Activated CD8-positive, alpha-beta memory T cell treated with anti-CD3 and anti-CD28 coated beads for 1 hour (primary cell): ENCODE measurements at places on chromosomes 2 and 18.

- no peak for DNase-seq
Measured at GRCh38 chr2:191573216-191573615, 104.7 kb upstream of the NABP1 start.

DNA sequence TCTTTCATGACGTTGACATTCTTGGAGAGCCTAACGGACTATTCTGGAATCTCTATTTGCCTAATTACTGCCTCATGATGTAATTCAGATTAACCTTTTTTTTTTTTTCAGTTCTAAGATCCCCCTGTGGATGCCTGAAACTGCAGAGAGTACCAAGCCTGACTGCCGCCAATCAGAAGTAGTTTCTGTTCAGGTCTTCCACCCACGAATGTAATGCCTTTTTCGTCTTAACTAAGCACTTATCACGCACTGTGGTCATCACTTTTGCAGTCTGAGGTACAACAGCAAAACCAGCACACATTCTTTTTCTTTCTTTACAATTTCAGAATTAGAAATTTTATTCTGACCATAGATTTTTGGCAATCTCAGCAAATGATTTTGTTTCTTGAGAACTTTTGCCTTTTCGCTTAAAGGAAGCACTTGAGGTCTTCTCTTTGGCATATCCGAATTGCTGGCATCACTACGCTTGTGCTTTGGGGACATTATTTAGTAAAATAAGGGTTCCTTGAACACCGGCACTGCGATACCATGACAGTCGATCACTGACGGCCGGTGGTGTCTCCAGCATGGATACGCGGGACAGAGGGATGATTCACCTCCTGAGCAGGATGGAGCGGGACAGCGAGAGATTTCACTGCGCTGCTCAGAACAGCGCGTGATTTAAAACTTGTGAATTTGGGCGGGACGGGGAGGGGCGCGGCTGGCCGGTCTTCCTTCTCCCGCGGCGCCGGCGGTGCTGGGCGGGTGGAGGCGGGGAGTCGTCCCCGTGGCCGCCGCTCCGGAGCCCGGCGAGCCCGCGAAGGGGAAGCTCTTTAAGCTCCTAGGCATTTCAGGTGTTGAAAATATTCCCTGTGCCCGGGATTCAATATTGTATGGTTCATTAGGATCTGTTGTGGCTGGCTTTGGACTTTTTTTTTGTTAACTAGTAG lies 32.0 kb upstream of the GPR55 start:
- DNase-seq, result no peak

- no peak for DNase-seq
Measured at GRCh38 chr2:6556755-6557154, 309.0 kb downstream of the CMPK2 start.

DNA sequence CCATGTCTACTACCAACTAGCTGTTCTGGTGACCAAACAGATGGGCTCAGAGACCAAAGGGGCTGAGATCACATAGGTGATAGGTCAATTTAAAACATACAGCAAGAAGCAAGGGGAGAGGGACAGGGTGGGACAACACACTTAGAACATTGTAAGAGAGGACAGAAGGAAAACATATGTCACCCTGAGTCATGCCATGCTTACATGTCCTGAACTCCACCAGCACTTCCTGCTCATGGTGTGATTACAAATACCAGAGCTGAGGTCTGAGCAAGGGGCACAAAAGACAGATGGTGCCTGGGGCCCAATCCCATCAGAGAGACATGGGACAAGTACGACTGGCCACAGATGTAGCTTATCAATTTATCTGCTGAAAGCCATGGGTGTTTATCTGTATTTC lies 28.7 kb upstream of the GALNT14 start:
- DNase-seq, result no peak

GRCh38 chr2:164252568-164253287 lies 368.6 kb downstream of the GRB14 start:
- DNase-seq, result no peak

- no peak for DNase-seq
Measured at GRCh38 chr2:65264821-65265670, 37.4 kb downstream of the ACTR2 start.

GRCh38 chr2:198657512-198658121 lies 800.1 kb downstream of the SATB2 start:
- no peak for DNase-seq

- DNase-seq, result no peak
Measured at GRCh38 chr2:79874015-79874414, 361.2 kb downstream of the CTNNA2 start.

GRCh38 chr2:192969055-192969454 lies 774.3 kb upstream of the TMEFF2 start:
- no peak for DNase-seq

DNA sequence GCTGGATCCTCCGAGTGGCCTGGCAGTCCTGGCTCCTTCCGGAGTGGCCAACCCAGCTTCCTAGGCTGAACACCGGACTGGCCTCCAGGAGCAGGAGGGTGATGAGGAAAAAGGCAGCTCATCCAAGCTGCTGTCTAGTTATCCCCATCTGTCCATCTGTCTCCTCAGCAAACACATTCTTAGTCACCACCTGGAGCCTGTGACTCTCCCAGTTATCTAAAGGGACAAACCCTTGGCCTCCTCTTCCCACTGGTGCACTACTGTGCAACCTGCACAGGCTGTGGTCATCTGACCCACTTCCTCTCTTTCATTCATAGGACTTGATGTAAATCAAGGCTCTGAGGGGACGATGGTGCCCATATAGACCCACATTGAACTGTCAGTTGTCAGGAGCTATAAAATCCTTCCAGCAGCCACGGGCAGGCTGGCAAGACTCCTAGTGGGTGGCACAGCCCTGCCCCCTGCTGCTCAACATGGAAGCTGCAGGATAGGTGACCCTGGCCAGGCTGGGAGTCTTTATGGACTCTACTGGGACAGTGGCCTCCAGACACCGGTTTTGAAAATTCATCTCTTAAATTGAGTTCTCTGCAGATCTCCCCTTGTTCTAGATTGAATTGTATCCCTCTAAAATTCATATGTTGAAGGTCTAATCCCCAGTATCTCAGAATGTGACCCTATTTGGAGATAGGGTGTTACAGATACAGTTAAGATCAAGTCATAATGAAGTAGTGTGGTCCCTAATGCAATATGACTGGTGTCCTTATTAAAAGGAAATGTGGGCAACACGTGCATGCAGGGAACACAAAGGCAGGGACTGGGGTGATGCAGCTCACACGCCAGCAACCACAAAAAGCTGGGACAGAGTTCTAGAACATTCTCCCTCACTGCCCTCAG lies 29.3 kb upstream of the DUSP2 start:
- DNase-seq, result peak; percentile 72

- DNase-seq, result peak; percentile 51
Measured at GRCh38 chr18:80033181-80034067, 810 bp upstream of the RBFA start.

DNA sequence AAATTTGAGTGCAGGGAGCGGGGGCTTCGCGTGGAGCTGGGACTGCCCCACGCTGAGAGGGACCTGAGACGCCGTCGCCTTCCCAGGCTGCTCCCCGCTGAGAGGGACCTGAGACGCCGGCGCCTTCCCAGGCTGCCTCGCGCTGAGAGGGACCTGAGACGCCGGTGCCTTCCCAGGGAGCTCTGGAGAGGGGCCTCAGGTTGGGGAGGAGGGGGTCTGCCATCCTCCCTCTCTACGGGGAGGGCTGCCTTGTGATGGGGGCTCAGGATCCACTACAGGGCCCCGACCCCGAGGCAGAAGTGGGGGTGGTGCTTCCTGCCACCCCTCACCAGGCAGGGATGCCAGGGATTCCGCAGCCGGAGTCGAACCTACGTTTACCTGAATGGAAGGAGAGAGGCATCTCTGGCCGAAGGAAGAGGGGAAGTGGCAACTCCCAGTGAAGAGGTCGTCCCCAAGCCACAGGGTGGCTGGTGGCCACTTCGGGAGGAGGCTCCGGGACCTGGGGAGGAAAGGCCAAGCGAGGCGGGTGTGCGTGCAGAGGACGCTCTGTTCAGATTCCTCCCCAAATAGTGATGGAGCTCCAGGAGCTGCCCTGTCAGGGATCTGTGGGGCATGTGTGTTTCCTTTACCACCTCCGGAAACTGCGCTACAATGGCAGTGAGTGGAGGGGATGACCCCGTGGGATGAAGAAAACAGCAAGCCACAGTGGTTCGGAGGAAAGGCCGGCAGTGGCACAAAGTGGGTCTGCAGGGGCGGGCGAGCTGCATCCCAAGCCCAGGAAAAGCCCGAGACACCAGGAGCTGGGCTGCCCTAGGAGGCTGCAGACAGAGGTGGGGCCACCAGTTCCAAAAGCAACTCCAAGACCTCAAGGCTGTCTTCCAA lies 108.2 kb upstream of the CTDP1 start:
- no peak for DNase-seq

DNA sequence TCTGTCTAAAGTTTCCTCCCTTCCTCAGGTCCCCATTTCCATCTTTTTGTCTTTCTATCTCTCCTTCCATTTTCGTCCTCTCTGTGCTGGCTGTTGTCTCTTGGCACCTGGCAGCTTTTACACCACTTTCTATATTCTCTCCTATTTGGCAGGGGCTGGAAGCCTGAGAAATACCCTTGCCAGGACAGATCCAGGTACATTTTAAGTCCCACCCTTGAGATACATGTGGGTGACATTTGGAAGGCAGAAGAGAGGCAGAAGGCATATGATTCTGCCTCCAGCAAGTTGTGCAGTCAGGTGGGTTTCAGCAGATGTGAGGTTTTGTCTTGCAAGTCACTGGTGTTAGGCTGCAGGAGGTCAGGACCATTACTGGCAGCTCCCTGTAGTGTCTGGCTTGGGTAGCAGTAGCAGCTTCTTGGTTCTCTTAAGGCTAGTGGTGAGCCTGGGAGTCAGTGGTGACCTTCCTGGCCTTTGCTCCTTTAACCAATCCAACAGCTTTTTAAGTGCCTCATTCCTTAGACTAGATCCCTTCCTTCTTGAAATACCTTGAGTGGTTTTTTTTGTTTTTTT lies 90.1 kb downstream of the CAPN13 start:
- no peak for DNase-seq

GRCh38 chr18:12422936-12423335 lies 15.2 kb downstream of the PRELID3A start:
- DNase-seq, result no peak

DNA sequence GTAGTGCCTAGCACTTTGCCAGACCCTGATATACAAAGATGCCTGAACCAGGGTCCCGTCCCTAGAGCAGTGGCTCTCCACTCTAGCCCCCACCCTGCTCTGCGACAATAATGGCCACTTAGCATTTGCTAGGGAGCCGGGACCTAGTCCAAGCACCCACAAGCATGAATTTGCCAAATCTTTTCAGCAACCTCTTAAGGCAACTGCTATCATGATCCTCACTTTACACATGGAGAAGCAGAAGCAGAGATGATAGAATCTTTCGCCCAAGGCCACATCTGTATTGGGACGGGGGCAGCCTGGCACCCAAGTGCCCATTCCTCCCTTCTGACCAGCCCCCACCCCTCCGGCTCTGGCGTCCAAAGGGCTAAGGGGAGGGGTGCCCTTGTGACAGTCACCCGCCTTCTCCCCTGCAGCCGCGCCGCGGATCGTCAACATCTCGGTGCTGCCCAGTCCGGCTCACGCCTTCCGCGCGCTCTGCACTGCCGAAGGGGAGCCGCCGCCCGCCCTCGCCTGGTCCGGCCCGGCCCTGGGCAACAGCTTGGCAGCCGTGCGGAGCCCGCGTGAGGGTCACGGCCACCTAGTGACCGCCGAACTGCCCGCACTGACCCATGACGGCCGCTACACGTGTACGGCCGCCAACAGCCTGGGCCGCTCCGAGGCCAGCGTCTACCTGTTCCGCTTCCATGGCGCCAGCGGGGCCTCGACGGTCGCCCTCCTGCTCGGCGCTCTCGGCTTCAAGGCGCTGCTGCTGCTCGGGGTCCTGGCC lies 13.0 kb downstream of the SIGLEC15 start:
- DNase-seq, result no peak

GRCh38 chr2:138504546-138505235 lies 3.1 kb downstream of the SPOPL start:
- no peak for DNase-seq

DNA sequence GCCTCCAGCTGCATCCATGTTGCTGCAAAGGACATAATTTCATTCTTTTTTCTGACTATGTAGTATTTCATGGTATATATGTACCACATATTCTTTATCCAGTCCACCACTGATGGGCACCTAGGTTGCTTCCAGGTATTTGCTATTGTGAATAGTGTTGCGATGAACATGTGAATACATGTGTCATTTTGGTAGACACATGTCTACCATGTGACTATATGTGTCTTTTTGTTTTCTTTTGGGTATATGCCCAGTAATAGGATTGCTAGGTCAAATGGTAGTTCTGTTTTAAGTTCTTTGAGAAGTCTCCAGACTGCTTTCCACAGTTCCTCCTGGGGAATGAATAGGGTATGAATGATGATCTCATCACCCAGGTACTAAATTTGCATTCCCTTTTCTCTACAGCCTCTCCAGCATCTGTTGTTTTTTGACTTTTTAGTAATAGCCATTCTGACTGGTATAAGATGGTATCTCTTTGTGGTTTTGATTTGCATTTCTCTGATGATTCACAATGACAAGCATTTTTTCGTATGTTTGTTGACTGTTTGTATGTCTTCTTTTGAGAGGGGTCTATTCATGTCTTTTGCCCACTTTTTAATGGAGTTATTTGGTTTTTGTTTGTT lies 35.6 kb upstream of the FEZ2 start:
- no peak for DNase-seq

GRCh38 chr2:30663806-30664205 lies 143.4 kb downstream of the CAPN13 start:
- DNase-seq, result no peak

- DNase-seq, result no peak
Measured at GRCh38 chr18:9062418-9062751, 40.1 kb upstream of the NDUFV2 start.

DNA sequence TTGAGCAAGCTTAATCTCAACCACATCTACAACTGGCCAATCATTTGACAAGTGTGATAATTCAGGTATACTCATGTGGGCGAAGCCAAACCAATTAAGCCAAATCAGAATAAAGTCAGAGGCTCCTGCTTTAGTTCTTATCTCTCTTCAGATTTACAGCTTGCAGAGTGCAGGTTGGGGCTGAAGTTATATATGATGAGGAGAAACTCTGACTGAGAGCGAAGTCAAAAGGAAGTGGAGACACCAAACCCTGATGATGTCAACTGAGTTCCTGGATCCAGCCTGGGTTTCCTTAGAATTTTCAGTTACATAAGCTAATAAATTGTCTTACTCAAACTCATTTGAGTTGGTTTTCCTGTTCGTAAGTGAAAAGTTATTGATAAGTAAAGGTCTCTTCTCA lies 73.9 kb downstream of the ASXL2 start:
- DNase-seq, result no peak

GRCh38 chr2:167196461-167197252 lies 308.4 kb downstream of the XIRP2 start:
- no peak for DNase-seq

DNA sequence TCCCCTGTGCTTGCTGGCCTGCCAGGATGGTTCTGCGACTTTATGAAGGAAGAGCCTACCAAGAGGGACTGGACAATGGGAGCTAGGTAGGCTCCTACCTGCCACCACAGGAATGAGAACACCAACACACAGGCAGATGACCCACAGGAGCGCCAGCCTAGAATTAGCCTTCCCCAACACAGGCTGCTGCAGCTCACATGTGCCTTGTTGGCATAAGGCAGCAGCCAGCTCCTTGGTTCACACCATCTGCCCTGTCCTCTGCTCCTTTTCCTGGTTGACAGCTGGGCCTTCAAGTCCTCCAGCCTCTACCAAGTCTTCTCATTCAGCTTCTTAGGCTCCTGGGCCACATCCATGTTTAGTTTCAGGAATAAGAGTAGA lies 705.4 kb upstream of the RAB6C start:
- no peak for DNase-seq
